Fibroblast of skin of back (primary cell): ENCODE measurements at places on chromosomes 1 and 21.

DNA sequence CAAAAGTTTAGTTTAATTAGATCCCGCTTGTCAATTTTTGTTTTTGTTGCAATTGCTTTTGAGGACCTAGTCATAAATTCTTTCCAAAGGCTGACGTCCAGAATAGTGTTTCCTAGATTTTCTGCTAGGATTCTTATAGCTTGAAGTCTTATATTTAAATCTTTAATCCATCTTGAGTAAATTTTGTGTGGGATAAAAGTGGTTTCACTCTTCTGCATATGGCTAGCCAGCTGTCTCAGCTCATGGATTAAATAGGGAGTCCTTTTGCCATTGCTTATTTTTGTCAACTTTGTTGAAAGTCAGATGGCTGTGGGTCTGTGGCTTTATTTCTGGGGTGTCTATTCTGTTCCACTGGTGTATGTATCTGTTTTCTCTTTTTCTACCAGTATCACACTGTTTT lies 801.3 kb upstream of the ADGRL4 start:
- no peak for DNase-seq

DNA sequence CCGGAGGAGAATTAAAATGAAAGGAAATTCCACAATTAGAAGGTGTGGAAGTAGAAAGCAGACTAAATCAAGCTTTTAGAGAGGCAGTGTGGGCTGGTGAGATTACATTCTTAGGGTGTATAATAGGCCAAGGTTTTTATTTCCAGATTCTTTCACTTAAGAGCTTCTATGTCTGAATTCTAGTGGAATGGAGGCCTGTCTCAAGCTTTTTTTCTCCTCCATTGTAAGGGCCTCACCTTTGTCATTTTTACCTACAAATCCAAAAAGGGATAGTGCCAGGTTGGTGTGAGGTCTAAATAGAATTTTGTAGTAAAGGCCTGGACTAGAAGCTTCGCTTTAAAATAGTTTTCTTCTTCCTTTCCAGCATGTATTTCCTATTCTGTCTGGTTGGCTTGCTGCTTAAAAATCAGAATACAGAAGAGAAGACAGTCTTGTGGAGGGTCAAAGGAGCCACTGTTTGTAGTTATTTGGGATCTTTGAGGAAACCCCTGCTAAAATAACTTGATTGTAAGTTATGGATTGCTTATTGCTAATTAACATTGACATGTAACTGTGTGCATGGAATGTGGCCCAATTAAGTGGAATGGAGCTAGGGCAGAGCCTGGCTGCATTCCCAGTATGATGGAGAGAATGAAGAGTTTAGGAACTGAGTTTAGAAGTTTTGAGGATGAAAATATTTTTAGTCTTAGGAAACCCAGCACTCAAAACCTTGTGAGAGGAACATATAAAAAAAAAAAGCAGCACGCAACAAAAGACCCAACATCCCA lies 162.5 kb upstream of the B3GALT2 start:
- no peak for DNase-seq

DNA sequence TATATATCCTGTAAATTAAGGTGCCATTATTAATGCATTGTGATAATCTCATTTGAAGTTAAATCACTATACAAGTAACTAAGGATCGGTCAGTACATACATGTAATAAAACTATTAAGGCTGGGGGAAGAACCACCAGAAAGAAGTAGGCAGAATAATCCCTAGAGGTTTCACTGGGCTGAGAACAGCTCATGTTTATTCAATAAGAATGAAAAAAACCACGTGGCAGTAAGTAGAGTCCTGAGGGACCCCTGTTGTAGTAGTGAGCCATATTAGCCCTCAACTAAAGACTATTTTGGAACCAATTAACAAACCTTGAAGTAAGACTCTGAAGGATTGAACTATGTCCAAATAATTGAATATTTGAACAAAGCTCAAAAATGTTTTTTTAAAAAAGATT lies 46.9 kb upstream of the ADAM30 start:
- DNase-seq: peak; percentile 40

DNA sequence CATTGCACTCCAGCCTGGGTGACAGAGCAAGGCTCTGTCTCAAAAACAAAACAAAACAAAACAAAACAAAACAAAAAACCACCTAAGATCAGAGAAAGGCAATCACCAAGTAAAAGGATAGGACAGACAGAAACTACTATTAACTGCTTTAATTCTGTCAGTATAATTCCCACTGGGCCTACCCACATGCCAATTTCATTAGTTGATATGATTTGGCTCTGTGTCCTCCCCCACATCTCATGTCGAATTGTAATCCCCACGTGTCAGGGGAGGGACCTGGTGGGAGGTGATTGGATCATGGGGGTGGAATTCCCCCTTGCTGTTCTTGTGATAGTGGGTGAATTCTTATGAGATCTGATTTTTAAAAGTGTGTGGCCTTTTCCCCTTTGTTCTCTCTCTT lies 27.2 kb upstream of the CAPZB start:
- DNase-seq: peak; percentile 72

DNA sequence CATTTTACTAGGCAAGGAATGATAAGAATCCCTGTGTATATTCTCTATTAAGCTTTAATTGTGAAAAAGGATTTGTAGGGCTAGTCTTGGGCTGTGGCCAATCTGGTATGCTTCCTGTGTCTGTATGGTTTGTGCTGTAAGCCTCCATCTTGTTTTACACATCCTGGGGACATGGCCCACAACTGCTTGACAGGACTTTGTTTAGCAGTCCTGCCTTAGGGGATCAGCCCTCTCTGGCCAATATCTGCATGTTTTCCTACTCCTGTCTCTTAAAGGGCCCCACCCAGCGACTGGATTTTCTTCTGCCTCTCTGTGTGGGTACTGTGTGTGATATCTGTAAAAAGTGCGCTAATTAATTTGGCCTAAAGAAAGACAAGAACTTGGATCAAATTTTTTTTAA lies 813.2 kb downstream of the PLA2G4A start:
- no peak for DNase-seq

GRCh38 chr1:55580845-55581332 lies 365.7 kb upstream of the USP24 start:
- peak; percentile 97 for DNase-seq

- no peak for DNase-seq
Measured at GRCh38 chr1:119550381-119550780, 43.4 kb downstream of the HSD3B1 start.
